ENCODE measurements at places on chromosomes 11 and 22.
A peak's percentile ranks its signal among the peaks of the same experiment; 100 is the strongest.

DNA sequence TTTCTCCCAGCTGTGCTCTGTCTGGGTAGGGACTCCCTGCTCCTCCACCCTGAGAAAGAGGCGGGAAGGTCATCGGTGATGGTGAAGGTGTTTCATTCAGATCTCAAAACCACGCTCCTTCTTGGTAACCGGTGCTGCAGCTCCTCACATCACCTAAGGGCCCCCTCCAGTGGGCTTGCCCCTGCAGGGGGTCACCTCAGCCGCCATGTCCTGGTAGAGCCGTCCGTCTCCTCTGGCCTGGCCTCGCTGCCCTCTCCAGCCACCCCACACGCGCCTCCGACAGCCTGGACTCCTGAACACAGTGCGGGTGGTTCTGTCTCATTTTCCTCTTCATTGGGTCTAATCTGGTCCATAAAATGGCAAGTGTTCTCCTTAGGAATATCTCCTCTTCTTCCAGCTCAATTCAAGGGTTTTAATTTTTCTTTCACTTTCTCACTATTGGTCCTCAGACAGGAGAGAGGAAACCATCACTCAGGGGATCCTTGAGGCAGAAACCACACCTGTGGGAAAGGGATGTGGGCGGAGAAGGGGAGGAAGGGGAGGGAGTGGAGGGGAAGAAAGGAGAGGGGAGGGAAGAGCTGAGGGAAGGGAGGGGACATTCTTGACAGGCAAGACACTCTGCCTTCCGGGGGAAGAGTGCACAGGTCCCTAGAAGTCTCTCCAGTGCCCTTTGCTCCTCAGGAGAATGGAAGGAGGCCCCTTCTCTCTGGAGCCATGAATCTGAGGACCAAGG is 1338.4 kb downstream of the TBC1D22A start:
- DNase-seq: no peak

GRCh38 chr11:85464283-85464682 is 162.9 kb downstream of the DLG2 start:
- no peak for DNase-seq

- peak; percentile 68 for DNase-seq
These were observed 12.8 kb upstream of the CLPB start for GRCh38 chr11:72446929-72447769.

DNA sequence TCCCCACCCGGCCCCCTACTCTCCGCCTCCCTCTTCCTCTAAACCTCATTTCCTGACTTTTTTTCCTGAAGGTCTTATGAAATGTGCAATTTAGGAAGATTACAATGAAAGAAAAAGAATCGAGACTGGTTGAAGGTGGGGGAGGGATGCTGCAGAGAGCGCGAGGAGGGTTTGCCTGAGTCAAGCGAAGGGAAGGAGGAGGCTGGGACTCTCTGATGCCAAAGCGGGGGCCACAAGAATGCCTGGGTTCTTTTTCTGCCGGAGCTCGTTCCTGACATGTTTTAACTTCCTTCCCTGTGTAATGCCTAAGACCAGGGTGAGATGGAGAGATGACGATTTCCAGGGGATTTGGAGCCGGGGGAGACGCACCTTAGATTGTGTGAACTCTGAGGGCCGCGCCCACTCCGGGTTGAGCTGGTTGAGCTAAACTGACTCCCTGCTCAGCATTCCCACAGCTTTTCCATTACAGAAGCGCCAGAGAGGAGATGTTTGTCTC is 270.5 kb upstream of the SORL1-AS1 start:
- DNase-seq: no peak

- no peak for DNase-seq
These were observed 24.1 kb downstream of the CUL5 start for GRCh38 chr11:108032800-108033199.

DNA sequence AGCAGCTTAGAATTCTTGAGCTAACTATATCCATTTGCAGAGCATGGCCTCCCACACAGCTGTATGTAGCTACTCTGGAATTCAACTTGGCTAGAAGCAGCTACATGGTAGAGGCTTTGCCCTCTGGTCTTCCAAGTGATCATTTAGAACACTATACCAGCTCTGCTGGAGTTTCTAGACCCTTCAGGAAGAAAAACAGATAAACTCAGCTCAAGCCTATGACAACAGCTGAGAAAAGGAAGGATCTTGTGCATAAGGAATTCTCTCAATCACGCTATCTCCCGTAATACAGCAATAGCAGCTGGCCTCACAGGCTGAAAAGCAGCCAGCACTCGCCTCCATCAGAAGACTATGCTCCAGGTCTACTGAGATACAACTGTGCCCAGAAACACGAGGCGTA is 50.6 kb upstream of the APOA1 start:
- DNase-seq: no peak

- peak; percentile 8 for DNase-seq
These were observed 179.2 kb upstream of the ZBED5 start for GRCh38 chr11:11036848-11037732.

GRCh38 chr11:38019072-38019775 is 1421.2 kb upstream of the RAG2 start:
- no peak for DNase-seq

- peak; percentile 86 for DNase-seq
These were observed 27.3 kb downstream of the ARHGEF17 start for GRCh38 chr11:73335204-73335923.

DNA sequence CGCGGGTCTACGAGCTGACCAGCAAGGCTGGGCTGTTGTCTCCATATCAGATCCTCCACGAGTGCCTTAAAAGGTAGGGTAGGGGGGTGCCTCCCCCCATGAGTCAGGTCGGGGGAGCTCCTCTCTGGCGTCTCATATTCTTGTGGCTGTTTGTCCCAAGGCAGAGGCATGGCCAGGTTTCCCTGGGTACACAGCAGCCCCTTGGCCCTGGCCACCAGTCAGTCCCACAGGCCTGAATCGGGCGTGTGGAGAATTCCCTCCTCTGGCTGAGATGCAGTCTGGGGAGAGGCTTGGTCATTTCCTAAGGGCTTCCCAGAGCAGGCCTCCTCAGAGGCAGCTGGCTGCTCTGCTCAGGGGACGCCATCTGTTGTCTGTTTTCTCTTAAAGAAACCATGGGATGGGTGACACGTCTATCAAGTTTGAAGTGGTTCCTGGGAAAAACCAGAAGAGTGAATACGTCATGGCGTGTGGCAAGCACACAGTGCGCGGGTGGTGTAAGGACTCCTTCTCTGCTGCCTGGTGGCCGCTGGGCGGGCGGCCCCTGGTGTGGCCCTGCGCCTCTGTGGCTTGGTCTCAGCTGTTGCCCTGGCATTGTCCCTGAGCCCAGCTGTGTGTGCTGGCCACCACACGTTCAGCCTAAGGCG is 9.6 kb upstream of the RANBP1 start:
- no peak for DNase-seq

- DNase-seq: no peak
These were observed 7.2 kb downstream of the STK33 start for GRCh38 chr11:8586805-8587204.

- DNase-seq: no peak
These were observed 364.2 kb downstream of the TENM4 start for GRCh38 chr11:79076526-79077115.

All from KG1 (cell line).